ENCODE measurements at places on chromosomes 3 and 15.

GRCh38 chr3:49093853-49094767, at the start of gene QRICH1:
QRICH1 (minus strand) TSS chr3:49094071; CDS start chr3:49077017, 17,054 bp downstream.
- peak; percentile 99 for DNase-seq

- no peak for DNase-seq
These were observed 28.6 kb upstream of the TGFBR2 start for GRCh38 chr3:30577788-30578187.

GRCh38 chr3:186381424-186382216, 19.6 kb upstream of the DGKG start:
- no peak for DNase-seq

DNA sequence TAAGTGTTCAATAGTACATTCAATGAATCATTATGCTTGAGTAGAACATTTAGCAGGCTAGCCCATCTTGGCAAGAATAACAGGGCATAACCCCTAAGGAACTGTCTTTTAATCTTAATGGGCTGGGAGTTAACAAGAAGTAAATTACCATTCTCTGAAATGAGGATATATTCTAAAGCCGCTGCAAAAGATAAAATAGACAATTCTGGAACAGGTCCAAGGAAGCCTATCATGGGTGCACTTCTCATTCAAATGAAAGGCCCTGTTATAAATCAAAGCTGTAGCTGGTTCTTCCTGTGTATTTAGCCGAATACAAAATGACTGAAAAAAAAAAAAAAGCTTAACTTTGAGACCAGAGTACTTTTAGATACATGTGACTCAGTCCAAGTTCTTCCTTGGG, 15.6 kb downstream of the MTHFS start:
- DNase-seq, result no peak

DNA sequence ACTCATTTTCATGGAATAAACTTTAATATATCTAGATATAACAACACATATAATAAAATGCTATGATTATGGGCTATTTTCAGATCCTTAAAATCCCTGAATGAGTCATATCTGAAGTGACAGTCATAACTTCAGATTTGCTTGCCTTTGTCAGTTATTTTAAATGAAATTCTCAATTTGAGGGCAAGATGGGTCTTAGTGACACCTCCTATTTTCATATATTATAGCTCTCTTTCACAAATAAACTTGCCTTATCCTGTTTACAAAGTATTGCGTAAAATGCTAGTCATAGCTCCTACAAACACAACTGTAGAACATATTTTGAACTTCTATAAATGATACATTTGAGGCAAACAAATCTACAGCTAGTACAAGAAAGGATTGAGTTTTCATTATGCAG, 6.2 kb upstream of the THRB start:
- no peak for DNase-seq

Measured in posterior vena cava (tissue), 2 donors.